CD4-positive, alpha-beta T cell treated with Interleukin-2 at 100 ng/mL for 4 hours (primary cell): ENCODE measurements at places on chromosomes 16 and 17.

DNA sequence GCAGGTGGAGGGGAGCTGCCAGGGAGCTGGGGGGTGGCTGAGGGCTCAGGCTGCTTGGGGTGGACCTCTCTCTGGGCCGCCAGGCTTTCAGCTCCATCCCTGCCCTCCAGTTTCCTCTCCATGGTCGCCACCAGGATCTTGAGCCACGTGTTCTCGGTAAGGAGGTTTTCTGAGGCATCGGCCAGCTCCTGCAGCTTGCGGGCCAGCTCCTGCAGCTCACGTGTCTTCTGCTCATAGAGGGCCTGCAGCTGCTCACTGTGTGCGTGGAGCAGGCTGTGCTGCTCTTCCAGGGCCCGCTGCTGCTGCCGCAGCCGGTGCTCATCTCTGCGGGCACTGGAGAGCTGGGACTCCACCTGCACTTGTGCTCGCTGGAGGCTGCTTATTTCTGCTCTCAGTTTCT is 11.0 kb downstream of the SNN start:
- no peak for DNase-seq

- no peak for DNase-seq
Measured at GRCh38 chr16:71673582-71673973, 47.6 kb downstream of the MARVELD3 start.

- DNase-seq = no peak
Measured at GRCh38 chr16:10637337-10638037, 57.1 kb upstream of the EMP2 start.

- no peak for DNase-seq
Measured at GRCh38 chr17:14755002-14755401, 454.1 kb downstream of the HS3ST3B1 start.

GRCh38 chr17:76707985-76708807 is 2.6 kb downstream of the MXRA7 start:
- no peak for DNase-seq

DNA sequence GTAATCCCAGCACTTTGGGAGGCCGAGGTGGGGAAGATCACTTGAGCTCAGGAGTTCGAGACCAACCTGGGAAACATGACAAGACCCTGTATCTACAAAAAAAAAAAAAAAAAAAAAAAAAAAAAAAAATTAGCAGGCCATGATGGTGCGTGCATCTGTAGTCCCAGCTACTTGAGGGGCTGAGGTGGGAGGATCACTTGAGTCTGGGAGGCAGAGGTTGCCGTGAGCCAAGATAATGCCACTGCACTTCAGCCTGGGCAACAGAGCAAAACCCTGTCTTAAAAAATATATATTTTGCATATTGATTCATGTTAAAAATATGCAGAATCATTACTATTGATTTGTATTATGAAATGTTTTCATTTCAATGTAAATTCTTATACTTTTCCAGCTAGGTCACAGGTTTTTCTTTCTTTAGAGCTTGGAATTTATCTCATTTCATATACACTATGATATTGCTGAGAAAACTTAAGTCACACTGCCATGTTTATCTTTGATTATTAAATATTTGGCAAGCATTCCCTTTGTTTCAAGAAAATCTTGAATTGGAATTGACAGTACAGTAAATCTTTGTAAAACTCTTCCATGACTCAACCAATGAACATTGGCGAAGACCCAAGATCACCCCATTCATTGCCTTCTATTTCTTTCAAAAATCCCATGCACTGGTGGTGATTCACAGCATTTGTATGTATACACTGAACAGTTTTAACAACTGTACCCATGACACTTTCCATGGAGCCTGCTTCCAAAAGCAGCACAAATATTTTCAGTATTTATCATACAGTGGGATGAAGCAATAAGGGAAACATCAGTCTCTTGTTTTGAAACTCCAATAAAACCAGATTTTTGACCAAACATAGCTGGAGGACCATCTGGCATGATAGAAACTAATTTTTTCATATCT is 83.5 kb upstream of the TNRC6A start:
- no peak for DNase-seq

GRCh38 chr16:14205666-14206065 is 134.5 kb downstream of the MRTFB start:
- no peak for DNase-seq

GRCh38 chr16:14180481-14180944 is 109.4 kb downstream of the MRTFB start:
- DNase-seq = no peak

DNA sequence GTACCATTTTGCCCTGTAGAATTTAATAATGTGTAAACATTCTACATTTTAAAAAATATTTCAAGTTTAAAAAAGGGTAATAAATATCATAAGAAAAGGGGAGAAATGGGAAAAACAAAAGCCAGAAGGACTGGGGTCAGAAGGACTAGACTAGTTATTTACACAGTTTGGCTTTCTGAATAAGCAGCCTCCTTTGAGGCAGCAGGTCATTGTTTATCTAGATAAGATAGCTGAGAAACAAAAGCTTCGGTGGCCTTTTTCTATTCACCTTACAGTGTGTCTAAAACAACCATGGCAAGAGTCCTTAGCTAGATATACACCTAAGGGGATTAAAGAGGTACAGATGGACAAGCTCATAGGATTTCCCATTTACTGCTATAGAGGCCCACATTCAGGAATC is 396.5 kb upstream of the PMFBP1 start:
- DNase-seq = no peak

GRCh38 chr16:50083996-50084395 is 18.2 kb downstream of the HEATR3 start:
- no peak for DNase-seq

DNA sequence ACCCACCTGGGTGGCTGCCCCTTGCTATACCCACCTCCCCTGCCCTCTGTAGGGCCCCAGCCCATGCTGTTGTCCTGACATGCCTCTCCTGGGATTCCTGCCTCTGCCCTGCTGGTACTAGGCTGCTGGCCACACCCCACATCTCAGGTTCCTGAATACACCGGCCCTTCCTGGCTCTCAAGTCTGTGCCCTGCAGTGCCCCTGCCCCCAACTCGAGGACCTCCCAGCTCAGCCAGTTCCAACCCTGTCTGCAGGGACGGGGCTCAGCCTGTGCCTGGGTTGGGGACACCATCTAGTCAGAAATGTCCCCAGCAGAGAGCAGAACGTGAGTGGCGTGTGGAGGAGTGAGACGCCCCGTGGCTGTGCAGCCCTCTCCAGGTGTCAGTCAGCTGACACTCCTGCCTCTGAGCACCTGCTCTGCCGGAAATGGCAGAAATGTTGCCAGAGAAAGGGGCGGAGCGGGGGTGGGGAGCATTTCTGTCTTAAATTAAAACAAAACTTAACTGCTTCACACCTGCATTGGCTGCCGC is 28.7 kb downstream of the ACSF3 start:
- DNase-seq = peak; percentile 65

- DNase-seq = no peak
Measured at GRCh38 chr16:3481696-3482658, 13.3 kb downstream of the C16orf90 start.
